ENCODE measurements at places on chromosomes 2 and 18.
A peak's percentile ranks its signal among the peaks of the same experiment; 100 is the strongest.

GRCh38 chr18:43481069-43481468 lies 203.8 kb upstream of the SYT4 start:
- no peak for DNase-seq

- DNase-seq: no peak
These were observed 10.8 kb downstream of the SMARCAL1 start for GRCh38 chr2:216423071-216423470.

GRCh38 chr2:29222381-29223179 lies 107.4 kb downstream of the CLIP4 start:
- DNase-seq: no peak

DNA sequence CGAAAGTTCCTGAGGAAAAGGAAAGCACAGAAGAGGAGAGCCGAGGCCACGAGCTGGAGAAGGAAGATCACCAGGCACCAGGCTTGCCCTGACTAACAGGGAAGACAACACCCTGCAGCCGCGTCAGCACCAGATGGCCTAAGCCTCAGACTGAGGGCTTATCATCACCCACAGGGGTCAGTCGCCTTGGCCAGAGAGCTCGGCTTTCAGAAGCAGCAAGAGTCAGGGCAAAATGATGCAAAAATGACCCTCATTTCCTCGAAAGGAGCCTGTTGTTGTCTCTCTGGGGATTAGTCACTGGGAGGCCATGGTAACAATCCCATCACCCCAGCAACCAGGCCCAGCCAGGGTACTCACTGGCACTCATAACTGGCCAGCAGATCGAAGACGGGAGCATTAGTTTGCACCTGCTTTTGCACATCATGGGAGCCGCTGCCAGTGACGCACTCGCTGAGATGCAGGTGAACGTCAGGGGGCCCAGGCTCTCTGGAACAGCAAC lies 42.7 kb upstream of the ZFP36L2 start:
- DNase-seq: no peak

DNA sequence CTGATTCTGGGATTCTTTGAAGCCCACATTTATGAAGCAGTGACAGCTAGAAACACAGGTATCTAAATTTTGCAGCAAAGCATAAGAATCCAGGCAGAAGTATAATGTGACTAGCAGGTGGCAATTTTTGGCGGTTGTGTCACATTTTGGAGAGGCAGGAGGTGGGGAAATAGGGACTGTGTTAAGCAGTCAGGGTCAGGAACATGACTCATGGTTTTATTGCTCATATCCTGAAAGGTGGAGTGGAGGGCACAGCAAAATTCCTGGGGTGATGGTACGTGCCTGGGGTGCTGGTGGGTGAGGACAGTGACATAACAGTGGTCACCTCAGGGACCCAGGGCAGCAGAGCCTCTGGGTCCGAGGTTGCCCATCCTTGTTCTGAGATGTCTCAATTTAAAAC lies 63.5 kb upstream of the TTN start:
- DNase-seq: no peak

GRCh38 chr18:34562252-34562870 lies 147.7 kb upstream of the DTNA start:
- no peak for DNase-seq

- DNase-seq: no peak
These were observed 1432.2 kb downstream of the LRP1B start for GRCh38 chr2:140698636-140699035.

DNA sequence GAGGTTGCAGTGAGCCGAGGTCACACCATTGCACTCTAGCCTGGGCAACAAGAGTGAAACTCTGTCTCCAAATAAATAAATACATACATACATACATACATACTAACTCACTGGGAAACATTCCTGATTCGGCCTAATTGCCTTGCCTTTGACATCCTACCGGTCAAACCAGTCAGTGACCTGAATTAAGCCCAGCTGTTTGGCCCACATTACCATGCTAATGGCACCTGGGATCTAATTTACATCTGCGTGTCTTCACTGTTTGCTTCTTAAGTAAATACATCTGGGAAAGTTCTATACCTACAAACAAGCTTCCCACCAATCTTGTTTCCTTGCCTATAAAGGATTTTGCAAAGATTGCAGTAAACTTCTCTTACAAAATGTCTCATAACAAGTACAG lies 230.2 kb upstream of the ZC3H15 start:
- DNase-seq: no peak

GRCh38 chr2:167048829-167049228 lies 160.5 kb downstream of the XIRP2 start:
- no peak for DNase-seq

- peak; percentile 12 for DNase-seq
These were observed 13.1 kb downstream of the GNLY start for GRCh38 chr2:85707304-85707703.

- DNase-seq: no peak
These were observed 743 bp downstream of the HADHA start for GRCh38 chr2:26243470-26244308.

DNA sequence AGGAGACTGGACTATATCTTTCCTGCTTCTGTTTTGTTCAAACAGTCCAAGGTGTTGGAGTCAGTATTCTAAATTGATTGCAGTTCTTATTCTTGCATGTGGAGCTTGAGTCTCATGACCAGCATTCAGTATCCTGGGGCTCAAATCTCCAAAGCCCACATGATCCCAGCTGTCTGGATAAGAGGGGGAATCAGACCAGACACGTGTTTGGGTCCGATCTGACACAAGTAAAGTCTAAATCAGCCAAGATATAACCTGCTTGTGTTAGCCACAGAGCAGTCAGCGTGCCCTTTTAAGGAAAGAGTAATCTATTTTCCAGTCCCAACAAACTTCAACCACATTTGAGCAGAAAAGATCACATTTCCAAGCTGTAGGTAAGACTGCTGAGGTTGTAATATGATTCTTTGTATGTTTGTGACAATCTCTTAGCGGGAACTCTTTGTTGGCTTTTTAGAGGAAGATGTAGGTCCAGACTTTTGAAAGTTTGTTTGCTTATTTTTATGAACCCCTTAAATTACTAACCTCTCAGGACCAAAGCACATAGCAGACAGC lies 334.6 kb downstream of the SLC4A3 start:
- DNase-seq: no peak

DNA sequence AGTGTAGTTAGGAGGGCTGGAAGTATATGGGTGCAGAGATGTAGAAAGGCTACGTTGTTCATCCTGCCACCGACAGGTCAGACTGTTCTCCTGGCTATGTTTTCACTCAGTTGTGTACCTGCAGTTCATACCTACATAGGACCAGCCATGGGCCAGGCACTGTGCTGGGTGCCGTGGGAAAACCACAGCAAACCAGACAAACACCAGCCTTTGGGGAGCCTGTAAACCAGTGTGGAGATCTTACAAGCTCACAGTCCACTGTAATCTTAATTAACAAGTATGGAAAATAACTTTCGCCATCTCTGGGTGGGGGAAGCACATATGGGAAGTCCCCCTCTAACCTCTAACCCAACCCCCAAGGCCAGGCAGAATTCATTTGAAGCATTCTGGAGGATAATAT lies 12.7 kb downstream of the NCK2 start:
- DNase-seq: no peak

- no peak for DNase-seq
These were observed 23.5 kb downstream of the KDM3A start for GRCh38 chr2:86464652-86465051.

GRCh38 chr2:238947920-238948710 lies 100.2 kb downstream of the TWIST2 start:
- DNase-seq: no peak

DNA sequence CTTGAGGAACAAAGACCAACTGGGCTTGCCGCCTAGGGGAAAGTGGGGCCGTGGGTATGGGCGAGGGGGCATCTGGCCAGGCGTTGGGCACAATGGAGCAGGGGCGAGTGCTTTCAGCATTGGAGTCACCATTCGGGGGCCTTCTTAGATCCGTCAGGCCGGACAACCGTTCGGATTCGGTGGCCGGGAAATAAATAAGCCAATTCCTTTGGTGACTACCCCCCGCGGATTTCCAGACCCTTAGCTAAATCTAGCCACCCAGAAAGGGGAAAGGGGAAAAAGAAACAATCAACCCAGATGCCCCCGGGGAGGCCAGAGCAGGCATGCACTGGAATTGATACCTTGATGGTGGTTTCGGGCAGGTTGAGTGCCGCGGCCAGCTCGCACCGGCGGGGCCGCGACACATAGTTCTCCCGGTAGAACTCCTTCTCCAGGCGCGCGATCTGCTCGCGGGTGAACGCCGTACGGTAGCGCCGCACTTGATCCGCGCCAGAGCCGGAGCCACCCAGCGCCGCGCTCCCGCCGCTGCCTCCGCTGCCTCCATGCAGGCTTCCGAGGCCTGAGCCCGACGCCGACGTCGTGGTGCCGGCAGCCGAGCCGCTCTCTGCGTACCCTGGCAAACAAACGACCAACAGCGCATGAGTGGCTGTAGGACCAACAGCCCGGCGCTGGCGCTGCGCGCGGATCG lies 1.8 kb downstream of the EVX2 start:
- no peak for DNase-seq

- DNase-seq: no peak
These were observed 217.7 kb downstream of the ZBTB7C start for GRCh38 chr18:48191494-48191893.

- DNase-seq: no peak
These were observed 59.7 kb downstream of the CXCR4 start for GRCh38 chr2:136058262-136058661.

DNA sequence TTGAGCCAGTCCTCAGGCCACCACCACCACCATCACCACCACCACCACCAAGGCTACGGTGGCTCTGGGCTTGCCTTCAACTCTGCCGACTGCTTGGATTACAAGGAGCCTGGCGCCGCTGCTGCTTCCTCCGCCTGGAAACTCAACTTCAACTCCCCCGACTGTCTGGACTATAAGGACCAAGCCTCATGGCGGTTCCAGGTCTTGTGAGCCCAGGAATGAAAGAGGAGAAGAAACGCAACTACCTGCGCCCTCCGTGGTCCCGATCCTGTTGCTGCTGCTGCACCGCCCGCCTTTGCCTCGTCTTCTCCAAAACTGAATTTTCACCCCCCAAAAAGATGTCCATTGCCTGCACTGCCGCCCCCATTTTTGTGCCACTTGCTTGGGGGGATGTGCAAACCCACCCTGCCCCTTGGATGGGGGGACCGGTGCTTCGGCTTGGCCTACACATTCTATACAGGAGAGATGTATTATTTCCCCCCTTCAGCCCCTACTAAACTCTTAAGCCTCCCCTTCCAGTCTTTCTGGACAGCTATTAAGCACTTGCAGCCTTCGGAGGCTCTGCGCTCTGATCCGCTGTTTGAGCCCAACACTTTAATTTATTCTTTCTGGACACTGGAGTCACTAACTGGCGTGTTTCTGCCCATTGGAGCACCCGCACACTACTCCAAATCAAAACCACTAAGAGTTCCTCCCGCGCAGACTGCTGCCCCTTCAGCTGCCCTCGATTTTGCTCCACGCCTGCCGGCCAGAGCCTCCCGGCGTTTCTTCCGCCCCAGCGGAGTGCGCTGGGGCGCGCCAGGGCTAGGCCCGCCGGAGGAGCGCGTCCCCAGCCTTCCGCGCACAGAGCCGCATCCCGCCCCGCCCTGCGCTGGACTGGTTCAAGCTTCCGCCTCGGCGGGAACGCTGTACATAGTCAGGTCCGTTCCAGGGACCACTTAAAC lies 5.7 kb downstream of the OTX1 start:
- no peak for DNase-seq

- no peak for DNase-seq
These were observed 555.6 kb downstream of the EPHA4 start for GRCh38 chr2:221016551-221016950.

All from stimulated activated CD4-positive, alpha-beta T cell treated with anti-CD3 and anti-CD28 coated beads, TNF-alpha, amount 100 ng/mL, for 1 hour (primary cell).